NCI-H460 (cell line): ENCODE measurements at places on chromosomes 3 and 15. TPM values are rescaled to one million over a fixed set of nuclear protein-coding genes. Genes with fewer than 3 reads are reported as not detected.

DNA sequence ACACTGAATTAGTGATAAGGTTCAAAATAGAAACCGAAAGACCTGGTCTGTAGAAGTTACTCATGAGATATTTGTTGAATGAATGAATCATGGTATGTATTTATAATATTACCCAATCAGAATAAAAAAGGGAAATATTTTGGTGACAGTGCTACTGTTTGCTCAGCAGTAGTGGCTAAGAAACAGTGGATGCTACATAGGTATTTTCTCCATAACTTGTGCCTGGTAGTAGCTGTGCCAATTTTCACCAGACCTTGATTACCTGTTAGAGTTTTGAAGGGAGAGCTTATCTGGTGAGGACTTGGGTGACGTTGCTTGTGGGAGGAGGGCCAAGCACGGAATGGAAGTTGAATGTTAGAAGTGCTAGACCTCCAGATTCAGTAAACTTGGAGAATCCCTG lies 14.3 kb downstream of the LIMD1 start:
- no peak for DNase-seq

DNA sequence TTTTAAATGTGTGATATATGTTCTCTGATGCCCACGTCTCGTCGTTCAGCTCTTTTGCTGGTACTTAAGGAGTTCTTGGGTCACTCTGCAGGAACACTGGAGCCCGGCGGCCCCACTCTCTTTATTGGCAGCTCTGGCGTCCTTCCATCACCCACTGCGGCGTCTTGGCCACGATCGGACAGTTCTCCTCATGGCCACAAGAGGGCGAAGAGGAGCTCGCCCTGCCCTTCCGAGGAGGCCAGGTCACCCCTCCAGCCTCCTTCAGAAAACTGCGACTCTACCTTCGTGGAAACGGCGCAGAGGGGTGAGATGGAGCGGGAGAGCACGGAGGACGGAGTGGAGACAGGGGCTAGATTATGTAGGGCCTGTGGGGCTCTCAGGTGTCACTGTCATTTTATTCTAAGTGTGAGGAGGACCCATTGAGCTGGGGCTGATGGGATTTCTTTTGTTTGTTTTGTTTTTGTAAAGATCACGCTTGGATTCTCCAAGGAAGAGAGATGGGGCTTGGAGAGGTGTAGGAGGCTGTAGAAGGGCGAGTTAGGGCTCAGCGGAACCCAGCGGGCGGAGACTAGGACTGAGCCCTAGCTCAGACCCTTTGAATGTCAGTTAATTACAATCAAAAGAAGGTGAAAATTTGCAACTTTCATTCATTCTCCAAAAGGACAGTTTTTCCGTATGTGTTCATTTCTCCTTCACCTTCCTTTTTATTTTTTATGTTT lies 28.0 kb upstream of the GABRA5 start:
- DNase-seq = peak; percentile 8

DNA sequence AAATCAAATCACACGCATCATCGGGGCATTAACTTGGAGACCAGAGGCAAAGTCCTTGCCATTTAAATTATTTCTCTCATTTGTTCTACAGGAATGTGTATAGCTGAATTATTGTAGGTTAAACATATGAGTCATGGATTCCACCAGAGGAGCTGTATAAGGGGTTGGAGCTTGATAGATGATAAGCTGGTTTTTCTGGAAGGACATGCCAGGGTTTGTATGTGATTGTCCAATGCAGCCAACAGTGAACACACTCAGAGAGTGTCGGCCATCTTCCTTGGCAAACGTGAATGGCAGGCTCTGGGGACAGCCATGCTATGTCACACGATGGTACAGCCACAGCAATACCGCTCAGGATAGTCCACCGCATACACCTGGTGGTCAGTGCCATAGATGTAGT lies 25.1 kb downstream of the SSUH2 start:
- DNase-seq = no peak

GRCh38 chr3:55804170-55805095 lies 317.3 kb upstream of the WNT5A start:
- no peak for DNase-seq

- DNase-seq = no peak
Observed at GRCh38 chr15:85826756-85827515, 32.2 kb upstream of the KLHL25 start.

GRCh38 chr3:188264226-188265207 lies 110.6 kb downstream of the LPP start:
- no peak for DNase-seq

The ILDR1 gene
- 0.15 TPM in 1 of 2 replicates, not detected in the other for total RNA-seq

DNA sequence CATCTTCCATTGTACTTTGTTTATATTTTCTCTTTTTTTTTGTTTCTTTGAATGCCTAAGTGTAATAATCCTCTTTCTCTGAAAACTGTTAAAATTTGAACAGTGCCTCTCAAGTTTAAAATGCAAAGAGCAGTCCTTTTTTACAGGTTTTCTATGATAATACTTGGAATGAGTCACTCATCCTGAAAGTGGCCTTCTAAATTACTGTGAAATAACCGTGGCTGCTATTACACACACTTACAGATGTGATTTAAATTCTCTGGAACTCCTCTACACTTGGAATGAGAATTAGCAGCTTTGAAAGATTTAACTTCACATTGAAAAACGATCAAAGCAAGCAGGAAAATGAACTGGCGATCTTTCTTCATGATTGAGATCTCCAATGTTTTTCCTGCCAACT lies 105.9 kb downstream of the ROBO1 start:
- DNase-seq = no peak

DNA sequence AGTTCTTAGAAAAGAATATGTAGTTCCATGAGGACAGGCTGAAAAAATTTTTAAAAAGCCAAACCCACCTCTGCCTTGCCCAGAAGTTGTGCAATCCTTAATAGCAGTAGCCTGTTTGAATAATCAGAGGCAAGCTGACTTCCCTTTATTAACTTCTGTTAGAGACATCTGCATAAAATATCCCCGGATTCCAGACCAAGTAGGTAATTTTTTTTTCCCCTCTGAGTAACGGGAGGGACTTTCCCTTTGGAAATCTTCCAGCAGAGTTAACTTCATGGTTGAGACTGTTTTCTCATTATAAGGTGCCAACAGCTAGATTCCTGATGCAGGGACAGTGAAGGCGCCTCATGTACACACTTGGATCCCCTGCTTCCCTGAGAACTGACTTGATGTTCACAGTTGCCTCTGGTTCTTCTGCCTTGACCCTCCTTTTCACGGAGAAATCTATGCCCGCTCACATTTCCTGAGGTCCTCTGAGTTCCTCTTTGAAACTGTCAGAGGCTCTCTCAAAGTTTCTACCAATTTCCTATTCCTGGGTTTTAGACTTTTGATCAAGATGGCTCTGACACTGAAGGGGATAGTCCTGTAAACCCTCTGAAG lies 227.6 kb upstream of the BHLHE40 start:
- DNase-seq = no peak

DNA sequence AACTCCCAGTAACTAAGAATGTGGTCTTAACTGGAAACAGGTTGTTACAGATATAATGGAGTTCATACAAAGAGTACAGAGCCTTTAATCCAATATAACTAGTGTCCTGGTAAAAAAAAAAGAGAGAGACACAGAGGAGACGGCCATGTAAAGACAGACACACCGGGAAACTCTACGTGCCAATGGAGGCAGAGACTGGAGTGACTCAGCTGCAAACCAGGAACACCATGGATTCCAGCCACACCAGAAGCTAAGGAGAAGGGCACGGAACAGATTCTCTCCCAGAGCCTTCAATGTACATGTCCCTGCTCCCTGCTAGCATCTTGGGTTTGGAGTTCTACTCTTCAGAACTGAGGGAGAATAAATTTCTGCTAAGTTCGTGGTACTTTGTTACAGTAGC lies 4.5 kb downstream of the RNF168 start:
- DNase-seq = no peak

The AHSG gene
- total RNA-seq = not detected in 2 replicates
